ENCODE measurements at places on chromosomes 4 and X.

DNA sequence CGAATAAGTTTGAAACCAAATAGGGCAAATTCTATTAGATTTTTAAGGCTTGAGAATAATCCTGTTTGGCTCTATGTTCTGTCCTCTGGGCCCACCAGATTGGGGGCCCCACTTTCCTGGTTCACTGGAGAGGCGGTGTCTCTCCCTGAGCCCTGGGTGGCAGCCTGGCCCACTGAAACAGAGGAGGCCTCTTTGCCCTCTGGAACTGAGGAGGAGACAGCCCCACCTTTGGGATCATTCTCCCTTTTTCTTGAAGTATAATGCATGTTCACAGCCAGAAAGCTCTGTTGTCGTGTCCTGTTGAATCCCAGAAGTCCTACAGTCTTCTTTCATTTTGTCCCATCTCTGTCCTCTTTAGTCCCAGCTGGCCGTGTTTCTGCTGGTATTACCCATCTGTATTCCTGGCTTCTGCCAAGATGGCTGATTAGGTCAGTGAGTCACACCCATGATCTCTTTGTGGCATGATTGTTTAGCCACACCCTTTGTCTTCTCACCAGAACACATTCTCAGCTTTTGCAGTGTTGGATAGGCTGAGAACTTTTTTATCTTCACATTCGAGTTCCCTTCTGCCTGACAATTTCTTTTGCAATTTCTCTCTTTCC lies 8.1 kb upstream of the TBC1D25 start:
- no peak for DNase-seq

- DNase-seq, result no peak
Measured at GRCh38 chrX:17005712-17006368, 59.4 kb downstream of the REPS2 start.

DNA sequence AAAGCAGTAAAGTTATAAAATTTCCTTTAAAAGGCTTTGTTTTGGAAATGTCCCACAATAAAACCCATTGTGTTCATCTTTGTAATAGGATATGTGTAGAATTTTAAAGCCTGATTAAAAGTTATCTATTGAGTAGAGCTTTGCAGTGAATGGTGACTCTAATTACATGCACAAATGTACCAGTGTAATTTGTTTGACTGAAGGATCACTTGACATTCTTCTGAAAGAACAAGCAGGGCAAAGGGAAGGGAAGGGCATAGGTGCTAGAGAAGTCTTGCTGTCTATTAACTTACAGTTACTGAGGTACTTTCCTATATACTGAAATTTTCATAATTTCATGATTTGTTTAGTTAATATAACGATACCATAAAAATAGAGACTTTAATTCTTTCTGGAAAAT lies 70.8 kb downstream of the STIM2 start:
- DNase-seq, result no peak

GRCh38 chrX:19660604-19661255 lies 145.4 kb upstream of the MAP3K15 start:
- DNase-seq, result no peak

GRCh38 chrX:65712005-65712806 lies 44.8 kb downstream of the MSN start:
- no peak for DNase-seq

GRCh38 chrX:107826238-107827029 lies 768 bp downstream of the MID2 start:
- peak; percentile 43 for DNase-seq

DNA sequence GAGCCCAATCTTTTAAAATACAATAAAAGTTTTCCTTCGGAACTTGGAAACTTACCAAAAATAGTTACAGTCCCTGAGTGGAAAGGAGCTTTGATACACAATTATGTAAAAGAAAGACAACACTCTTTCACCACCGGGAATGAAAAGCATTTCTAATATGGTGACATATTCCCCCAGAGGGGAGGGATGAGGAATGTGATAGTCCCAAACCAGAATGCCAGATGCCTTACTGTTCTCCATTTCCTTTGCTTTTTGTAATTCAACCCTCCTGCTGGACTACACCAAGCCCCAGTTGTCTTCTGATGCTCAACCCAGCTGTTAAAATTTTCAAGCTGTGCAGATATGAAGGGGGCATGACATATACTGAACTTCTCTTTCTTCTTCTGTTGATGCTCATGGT lies 4.1 kb downstream of the PRIMPOL start:
- DNase-seq, result no peak

DNA sequence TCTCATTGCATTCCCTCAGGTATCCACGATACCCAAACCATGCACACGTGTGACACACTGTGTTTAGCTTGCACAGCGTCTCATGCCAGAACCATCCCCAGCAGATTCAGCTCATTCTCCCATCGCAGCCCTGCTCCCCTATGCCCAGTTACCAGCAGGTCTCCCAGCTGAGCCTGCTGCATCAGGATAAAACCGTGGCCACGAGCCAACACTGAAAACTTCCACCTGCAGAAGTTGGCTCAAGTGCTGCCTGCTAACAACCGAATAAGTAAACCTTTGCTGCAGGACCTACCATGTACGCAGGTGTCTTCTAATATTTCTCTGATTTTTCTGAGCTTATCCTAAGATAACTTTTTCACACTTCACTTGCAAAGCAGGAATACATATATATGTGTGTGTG lies 120.4 kb upstream of the STS start:
- DNase-seq, result no peak

DNA sequence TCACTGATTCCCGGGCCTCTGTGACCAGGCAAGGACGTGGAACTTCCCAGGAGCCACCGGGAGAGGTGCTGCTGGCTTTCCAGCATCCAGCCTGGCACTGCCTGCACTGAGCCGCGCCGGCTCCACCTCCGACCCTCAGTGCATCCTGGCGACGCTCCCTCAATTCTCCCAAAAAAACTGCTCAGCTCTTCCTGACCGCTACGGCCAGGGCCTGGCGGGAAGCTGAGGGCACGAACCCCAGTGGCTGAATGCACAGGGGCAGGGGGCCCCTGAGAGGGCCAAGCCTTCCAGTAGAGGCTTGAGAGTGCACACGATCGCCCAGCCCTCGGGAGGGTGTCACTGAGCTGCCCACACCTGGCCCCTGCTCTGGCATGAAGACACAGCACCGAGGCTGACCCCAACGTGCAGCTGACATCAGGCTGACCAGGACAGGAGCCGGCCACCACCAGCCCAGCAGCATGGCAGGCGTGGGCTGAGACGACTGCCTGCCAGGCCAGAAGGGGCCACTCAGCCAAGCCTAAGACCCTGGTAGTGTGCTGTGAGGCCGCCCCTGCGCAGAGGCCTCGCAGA lies 6.9 kb downstream of the CTBP1 start:
- DNase-seq, result no peak

DNA sequence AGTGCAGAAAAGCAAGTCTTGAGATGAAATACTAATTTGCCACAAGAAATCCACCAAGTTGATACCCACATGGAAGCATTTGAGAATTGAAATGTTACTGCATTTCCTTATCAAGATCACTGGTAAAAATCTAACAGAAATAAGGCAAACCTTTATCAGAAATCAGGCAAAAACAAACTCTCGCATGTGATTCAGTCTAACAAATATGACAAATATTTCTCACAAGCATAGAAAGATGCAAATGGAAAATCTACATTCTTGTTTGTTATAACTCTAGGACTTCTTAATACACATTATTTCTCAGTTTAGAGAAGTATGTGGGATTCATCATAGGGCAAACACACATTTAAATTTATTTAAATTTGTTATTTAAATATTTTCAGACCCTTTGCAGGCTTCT lies 52.9 kb downstream of the TXK start:
- no peak for DNase-seq

- DNase-seq, result peak; percentile 43
Measured at GRCh38 chr4:52037689-52038102, 403 bp downstream of the SGCB start.

GRCh38 chr4:183180096-183180495 lies 81.0 kb downstream of the WWC2 start:
- no peak for DNase-seq

DNA sequence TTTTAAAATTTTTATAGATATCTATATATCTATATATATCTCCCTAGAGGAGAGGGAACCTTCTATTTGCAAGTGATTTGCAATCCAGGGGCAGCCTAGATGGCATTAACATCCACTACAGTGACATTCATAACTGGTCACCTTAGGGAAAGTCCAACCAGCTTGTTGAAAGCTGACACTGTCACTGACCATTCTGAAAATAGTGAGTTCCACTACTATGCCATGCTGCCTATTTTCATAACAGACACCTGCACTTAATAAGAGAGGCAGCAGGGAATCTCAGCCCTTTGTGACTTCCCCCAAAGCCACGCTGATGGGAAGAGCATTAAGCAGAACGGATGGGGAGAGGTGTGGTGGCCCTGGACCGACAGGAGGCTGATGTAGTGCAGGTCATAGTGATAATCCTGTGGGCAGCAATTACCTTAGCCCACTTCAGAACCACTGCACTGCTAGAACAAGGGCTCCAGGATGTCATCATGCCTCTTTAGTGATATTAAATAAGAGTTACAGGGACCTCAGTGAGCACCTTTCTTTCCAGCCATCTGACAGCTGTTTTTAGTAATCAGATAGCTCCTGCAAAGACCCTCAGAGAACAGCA lies 51.3 kb downstream of the GPRIN3 start:
- DNase-seq, result no peak

DNA sequence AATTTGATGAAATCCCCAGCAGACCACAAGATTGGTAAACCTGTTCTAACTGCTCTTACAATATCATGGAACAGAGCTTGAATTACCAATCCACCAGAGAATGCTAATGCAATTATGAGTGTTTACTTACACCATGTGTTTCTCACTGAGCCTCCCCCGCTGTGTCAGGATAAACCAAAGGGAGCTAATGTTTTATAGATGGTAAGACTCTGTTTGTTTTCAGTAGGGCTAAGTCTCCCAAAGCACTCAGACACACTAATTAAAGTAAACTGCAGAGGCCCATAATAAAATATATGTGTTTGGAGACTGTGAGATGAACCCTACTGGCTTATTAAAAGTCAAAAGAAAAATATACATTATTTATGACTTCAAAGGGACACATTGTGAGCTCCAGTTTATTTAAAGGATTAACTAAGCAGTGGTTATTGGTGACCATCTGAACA lies 261.7 kb upstream of the FAM241A start:
- no peak for DNase-seq

- DNase-seq, result no peak
Measured at GRCh38 chr4:155973639-155974475, 20.2 kb upstream of the CTSO start.

DNA sequence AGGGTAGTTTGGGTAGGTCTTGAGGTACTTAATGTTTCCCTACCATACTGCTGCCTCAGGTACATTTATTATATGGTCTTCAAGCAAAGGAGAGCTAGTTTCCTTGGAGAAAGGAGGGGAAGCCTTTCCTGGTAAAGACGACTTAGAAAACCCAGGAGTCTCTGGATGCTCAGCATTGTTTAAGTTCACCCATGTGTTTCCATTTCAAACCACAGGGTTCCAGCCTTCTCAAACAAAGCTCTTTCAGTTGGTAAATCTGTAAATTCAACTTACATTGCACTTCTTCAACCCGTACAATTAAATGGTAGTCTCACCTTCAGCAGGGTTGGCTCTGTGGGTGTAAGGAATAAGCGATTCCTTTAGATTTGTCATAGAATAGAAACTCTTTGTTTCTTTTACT lies 111.9 kb upstream of the UNC5C start:
- DNase-seq, result no peak

GRCh38 chrX:70132877-70133302 lies 357 bp upstream of the IGBP1 start:
- DNase-seq, result no peak

DNA sequence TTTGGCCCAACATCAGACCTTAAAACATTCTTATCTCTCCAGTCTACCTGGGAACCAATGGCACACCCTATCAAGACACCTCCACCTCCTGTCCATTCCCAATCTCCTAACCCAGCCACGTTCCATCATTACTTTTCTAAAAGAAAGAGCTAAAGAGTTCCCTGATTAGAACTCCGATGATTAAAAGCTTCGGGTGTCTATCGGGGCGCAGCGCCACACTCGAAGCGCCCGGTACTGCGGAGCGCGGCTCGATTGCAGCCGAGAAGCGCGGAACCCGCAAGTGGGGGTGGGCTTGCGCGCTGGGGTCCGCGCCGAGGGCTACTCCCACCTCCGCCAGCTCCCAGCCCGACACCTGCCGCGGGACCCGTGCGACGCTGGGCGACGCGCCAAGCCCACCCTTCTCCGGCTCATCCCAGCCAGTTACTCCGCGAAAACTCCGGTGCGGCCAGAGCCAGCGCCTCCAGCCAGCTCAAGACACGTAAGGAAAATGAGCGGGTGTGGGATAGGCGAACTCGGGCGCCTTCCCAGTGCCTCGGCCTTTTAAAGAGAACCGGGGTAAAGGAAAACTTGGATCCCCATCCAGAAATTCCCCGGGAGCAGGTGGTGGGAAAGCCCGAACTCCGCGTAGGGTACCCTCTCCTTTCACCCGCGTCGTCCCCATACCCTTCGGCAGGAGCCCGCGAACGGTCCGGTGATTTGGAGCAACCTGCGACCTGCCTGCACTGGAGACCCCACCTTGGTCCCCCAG lies 593 bp downstream of the NPY1R start:
- DNase-seq, result no peak

GRCh38 chr4:41361794-41362526 lies 105.2 kb downstream of the UCHL1 start:
- DNase-seq, result no peak

DNA sequence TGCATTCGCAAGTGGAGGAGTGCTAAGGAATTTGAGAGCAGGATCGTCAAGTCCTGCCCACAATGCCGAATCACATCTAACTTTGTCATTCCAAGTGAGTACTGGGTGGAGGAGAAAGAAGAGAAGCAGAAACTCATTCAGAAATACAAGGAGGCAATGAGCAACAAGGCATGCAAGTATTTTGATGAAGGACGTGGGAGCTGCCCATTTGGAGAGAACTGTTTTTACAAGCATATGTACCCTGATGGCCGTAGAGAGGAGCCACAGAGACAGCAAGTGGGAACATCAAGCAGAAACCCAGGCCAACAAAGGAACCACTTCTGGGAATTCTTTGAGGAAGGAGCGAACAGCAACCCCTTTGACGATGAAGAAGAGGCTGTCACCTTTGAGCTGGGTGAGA lies 100.2 kb upstream of the MED14 start:
- no peak for DNase-seq

GRCh38 chrX:20205927-20206708 lies 60.6 kb downstream of the RPS6KA3 start:
- DNase-seq, result no peak
